GM13976 (cell line): ENCODE measurements at places on chromosomes 4 and X.

DNA sequence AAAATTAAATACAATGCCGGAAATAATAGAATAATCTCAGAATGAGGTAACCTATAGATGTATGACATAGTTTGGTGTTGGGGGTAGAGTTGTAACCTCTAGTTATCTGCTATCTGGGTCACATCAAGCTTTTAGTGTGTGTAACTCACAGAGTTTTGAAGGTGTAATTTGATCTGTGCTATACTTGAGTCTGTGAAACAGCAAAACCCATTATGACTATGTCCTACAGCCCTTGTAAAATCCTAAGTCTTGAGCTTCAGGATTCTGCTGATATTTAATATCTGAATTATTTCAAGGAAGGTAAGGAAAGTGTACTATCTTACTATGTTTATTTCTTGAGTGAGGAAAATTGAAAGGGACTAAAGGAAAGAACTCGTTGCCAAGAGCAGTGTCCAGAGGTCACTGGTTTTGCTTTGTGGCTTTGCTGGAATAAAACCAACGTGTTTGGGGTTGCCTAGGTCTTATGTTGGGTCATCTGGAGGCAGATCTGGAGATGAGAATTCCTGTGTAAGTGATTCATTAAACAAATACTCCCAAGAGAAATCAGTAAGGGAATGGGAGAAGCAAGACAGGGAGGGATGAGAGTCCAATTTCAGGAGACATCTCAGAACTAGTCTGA, 107.8 kb upstream of the CBLL2 start:
- DNase-seq: no peak

DNA sequence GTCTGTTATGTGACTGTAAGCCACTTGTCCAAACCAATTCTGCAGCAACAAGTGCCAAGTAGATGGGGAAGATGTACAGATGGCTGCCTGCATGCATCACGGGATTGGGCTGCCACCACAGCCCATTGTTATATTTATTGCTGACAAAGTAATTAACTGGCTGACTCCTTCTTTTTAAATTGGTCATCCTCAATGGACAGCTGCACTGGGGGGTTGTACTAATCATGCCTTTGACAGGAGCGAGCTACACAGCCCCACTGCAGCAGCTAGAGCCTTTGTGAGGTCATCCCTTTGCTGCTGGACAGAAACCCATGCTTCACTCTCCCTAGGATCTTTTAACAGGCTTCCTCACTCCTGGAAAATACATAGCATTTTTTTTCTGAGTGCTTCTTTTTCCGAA, 146.7 kb upstream of the CXXC4 start:
- DNase-seq: no peak

DNA sequence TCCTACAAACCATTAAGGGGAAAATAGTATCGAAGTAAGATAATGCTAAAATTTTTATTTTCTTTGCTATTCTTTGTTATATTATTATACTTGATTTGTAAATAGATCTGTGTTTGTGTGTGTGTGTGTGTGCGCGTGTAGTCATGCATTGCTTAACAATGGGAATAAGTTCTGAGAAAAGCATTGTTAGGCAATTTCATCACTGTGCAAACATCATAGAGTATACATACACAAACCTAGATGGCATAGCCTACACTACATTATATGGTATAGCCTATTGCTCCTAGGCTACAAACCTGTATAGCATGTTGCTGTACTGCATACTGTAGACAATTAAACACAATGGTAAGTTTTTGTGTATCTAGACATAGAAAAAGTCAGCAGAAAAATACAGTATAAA, 17.1 kb downstream of the MTTP start:
- no peak for DNase-seq

GRCh38 chr4:24924309-24924781, 11.5 kb upstream of the CCDC149 start:
- no peak for DNase-seq

DNA sequence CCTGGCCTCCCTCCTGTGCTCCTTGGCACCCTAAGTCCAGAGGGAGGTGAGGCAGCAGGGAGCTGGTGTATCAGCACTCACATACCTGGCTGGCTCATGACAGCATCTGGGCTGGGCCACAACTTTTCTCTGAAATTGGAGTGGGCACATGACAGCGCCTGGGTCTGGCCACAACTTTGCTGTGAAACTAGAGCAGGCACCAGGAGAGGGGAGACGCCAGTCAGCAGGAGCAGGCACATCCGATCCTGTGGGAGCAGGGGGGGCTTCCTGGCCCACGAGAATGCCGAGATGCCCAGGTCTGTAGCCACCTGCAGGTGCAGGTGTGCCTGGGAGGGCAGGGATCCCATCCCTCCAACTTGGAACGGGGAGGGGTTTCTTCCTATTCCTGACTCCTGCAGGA, 69.7 kb upstream of the PPP3CA start:
- DNase-seq: no peak

DNA sequence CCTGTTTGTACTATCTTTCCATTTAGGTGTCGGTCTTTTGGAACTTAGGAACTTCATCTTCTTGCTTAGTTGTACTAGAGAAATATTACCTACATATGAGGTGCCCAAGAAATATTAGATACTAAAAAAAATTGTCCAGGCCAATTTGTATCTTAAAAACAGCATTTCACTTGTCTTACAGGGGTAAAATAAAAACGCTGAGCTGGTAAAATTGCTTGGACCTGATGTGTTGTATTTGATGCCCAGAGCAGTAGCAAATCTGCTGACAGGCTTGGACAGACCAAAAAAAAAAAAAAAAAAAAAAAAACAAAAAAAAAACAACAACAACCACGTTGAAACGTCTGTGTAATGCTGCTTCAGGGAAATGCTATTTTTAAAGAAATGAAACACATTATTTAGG, 150.4 kb upstream of the ARX start:
- DNase-seq: no peak

DNA sequence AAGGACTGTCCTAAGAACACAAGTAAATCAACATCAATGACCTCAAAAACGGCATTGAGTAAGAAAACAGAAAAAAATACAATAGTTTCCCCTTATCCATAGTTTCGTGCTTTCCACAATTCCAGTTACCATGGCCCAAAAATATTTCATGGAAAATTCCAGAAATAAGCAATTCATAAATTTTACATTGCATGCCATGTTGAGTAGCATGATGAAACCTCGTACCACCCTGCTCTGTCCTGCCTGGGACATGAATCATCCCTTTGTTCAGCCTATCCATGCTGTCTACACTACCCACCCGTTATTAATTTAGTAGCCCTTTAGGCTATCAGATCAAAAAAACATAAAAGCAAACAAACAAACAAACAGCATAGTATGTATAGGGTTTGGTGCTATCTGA, 51.1 kb downstream of the KLF3 start:
- no peak for DNase-seq

DNA sequence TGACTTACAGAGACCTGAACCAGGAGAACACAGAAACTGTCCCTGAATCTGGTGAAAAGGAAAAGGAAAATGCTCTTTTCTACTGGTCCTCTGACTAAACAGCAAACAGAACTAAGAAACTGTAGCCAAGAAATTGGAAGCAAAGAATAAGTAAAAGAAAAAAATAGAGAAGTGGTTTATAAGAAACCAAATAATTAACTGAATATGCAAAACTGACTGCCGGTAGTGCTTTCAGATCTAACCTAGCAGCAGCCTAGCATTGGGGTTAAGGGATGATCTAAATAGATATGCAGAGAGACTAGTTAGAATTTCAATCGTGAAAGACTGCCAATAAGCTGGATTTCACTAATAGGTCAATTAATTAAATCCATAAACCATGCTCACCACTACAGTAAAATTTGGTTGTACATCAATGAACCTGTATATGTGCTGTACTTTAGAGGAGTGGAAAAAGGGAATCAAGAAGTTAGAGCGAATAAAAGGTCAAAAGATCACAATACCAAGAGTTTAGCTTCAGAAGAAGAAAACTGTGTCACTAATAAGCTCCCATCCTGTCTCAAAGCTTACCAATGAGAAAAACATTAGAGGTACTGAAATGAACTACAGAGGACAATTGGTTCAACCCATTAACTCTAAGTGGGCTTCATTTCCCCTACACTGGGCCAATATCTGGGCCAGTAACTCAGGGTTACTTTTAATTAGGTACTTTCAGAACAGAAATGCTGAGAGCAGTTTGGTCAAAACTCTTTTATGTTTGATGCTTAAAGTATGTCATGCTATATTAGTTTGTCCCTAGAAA, 53.6 kb downstream of the KLHL13 start:
- no peak for DNase-seq

DNA sequence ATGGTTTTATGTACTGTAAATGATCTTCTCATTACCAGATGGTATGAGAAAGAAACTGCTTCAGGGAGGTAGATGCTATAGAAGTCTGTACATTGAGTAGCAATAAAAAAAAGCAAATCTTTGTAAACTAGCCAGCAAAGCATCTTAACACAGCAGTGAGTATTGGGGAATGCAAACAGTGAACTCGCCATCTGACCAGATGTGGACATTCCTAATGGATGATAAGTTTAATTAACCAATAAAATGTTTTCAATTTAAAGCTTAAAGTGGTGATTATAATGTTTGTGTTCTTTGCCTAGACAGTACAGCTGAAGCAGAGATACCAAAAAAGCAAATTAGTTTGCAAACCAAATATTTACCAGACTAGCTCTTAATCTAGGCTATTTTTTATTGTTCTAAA, 1144.2 kb downstream of the FAT4 start:
- DNase-seq: no peak

- DNase-seq: no peak
These were observed 47.7 kb upstream of the UGDH start for GRCh38 chr4:39574946-39575345.
